Osteoblast (primary cell): ENCODE measurements at places on chromosomes 5 and 9.
A peak's percentile ranks its signal among the peaks of the same experiment; 100 is the strongest.

DNA sequence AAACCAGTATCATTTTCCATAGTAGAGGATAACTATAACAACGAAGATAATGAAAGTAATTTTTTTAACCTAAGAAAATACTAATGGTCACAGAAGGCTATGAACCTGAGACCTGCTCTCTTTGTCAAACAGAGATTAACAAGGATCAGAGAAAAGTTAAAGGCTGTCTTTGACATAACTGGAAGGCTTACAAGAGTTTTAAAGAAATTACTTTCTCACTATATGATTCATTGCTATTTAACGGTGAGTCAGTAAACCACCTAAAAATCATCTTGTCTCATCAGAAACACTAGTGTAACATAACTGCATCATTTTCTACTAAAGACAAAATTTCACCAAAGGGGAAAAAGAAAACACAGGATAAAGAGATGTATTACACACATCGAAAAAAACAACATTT is 19.3 kb downstream of the MLANA start:
- H3K4me3 ChIP-seq = no peak overlapping the region
- no peaks in the 10 kb centered on the region for H3K36me3 ChIP-seq
- peak; percentile 14 for DNase-seq
- no peaks in the 10 kb centered on the region for H3K27me3 ChIP-seq
- no peak overlapping the region for H3K27ac ChIP-seq
- H3K4me1 ChIP-seq = peaks cover 9% of the 10 kb centered on the region

DNA sequence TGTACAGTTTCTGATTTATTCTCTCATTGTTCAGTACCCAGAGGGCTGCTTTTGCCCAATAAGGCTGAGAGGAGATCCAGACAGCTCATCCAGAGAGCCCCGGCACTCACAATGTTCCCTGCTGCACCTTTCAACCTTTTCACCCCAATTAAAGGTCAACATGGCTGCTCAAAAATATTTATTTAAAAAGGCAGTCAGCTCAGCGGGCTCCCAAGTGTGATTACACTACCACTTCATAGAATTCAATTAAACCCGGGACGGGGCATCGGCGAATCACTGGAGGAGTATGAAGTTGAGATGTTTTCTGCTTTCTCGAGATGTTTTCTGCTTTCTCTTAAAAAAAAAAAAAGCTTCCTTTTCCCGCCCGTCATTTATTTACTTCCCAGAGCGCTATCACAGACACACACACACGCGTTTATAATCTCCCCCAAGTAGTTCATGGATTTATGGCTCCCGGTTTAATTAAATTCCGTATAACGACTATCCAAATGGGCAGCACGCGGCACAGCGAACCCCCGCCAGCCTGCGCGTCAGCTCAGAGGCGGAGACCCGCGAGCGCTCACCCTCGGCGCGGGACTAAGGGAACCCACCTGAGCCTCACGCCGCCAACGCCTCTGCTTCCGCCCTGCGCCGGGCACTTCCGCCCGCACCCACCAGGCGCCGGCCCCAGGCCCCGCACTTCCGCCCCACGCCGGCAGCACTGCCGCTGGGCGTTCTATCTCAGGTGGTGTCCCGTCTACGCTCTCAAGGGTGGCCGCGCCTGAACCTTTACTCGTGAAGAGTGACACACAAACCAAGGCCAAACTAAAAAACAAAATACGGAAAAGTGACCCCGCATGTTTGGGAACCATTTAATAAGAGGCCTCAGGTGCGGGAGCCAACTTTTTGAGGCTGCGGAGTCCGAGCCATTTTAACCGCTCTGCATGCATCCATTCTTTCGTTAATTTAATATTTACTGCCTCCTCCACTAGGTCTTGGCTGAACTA is at the start of gene C5orf63:
Gene C5orf63 (minus strand): TSS at position 642 of the 986 bp plus-strand sequence. CDS start 14,507 bp downstream, outside the sequence.
- H3K27ac ChIP-seq = peak within 1 kb of the TSS; percentile 33
- H3K27me3 ChIP-seq = no peaks in the 10 kb centered on the region
- peak; percentile 59 for DNase-seq
- peaks cover 17% of the 10 kb centered on the region for H3K4me1 ChIP-seq

GRCh38 chr5:143889986-143890385 is 78.0 kb downstream of the HMHB1 start:
- no peak overlapping the region for H3K4me3 ChIP-seq
- peaks cover 55% of the 10 kb centered on the region for H3K4me1 ChIP-seq
- no peak for DNase-seq
- no peaks in the 10 kb centered on the region for H3K27me3 ChIP-seq
- H3K27ac ChIP-seq = peak overlapping the region; percentile 95

DNA sequence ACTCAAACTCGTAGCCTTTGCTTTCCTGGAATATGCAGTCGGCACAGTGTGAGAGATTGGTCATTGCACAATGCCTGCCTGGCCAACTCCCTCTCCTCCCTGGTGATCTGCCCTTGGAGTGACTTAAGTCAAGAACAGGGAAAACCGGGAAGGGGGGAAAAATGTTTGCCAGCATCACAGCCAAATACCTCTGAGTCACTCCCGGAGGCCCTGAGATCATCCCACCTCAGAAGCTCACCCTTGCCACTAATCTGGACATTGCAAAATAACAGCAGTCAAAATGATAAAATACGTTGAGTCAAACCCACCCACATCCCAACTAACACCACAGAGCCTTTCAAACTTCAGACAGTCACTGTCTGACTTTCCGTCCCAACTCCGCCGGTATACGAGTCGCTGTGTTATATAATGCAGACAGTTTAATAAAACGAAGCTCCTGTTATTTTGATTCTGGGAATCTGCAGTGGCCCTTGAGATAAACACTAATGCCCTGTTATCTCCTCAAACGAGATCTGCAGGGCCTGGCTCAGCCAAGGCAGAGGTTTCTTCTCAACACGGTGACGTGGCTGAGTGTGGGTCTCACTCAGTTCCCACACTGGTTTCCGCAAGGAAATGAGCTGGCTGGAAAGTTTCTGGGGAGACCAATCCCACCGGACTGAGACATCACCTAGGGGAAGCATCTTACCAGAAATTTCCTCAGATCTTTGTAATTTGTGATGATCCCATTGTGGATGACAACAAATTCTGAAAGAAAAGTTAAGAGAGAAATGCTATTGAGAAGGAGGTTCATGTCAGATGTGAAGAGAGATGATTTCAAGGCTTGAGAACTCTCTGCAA is 22.1 kb downstream of the GFPT2 start:
- peak; percentile 96 for DNase-seq
- H3K4me3 ChIP-seq = peak overlapping the region; percentile 27
- peaks cover 46% of the 10 kb centered on the region for H3K4me1 ChIP-seq
- peaks cover 58% of the 10 kb centered on the region for H3K36me3 ChIP-seq

- H3K27me3 ChIP-seq = no peaks in the 10 kb centered on the region
- peaks cover 43% of the 10 kb centered on the region for H3K4me1 ChIP-seq
- H3K36me3 ChIP-seq = no peaks in the 10 kb centered on the region
- DNase-seq = no peak
These were observed 420.8 kb upstream of the GRAMD2B start for GRCh38 chr5:126002222-126002897.

GRCh38 chr5:92429646-92430045 is 1046.5 kb upstream of the ARRDC3 start:
- no peak for DNase-seq
- H3K36me3 ChIP-seq = no peaks in the 10 kb centered on the region
- H3K4me3 ChIP-seq = no peak overlapping the region
- no peaks in the 10 kb centered on the region for H3K27me3 ChIP-seq

- H3K27me3 ChIP-seq = no peaks in the 10 kb centered on the region
- H3K27ac ChIP-seq = no peak overlapping the region
These were observed 103.4 kb downstream of the PHF2 start for GRCh38 chr9:93679536-93680442.

DNA sequence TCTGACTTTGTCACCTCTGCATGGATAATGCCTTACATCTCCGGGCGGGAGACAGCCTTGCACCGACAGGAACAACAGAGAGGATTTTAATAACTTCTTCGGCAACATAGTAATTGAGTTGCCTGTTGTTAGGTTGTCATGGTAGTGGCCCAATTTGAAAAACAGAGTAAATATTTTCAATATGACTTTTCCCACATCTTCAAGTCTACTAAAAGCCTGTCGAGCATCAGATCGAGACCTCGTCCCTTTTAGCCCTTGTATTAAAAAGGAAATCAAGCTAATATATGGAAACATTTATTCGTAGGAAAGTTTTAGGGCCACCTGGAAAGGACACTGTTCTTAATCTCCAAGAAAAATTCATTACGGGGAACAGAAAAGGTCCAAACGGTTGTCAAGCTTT is 70.8 kb upstream of the FCN2 start:
- no peak for DNase-seq
- no peaks in the 10 kb centered on the region for H3K27me3 ChIP-seq
- no peak overlapping the region for H3K4me3 ChIP-seq
- H3K27ac ChIP-seq = peak overlapping the region; percentile 96

DNA sequence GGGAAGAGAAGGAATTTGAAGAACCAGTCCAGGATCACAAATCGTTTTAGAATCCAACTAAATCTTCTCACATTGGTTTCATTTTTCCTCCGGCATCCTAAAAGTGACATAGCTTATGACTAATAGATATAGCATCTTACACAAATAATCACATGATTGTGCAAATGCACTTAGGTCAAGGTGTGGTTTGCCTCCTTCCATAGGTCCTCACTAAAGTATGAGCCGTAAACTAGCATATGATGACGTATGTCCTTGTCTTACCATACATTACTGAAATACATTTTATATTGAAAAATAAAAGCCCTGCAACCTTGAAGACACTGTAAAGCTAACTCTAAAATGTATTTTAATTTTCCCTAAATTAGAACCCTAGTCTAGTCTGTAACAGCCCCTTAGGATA is 362.7 kb upstream of the ADAMTS16 start:
- no peaks in the 10 kb centered on the region for H3K27me3 ChIP-seq
- no peak overlapping the region for H3K4me3 ChIP-seq
- no peak overlapping the region for H3K27ac ChIP-seq
- H3K4me1 ChIP-seq = no peaks in the 10 kb centered on the region
- H3K36me3 ChIP-seq = no peaks in the 10 kb centered on the region
- no peak for DNase-seq

- H3K27ac ChIP-seq = no peak overlapping the region
- H3K36me3 ChIP-seq = no peaks in the 10 kb centered on the region
- H3K4me1 ChIP-seq = no peaks in the 10 kb centered on the region
- no peaks in the 10 kb centered on the region for H3K27me3 ChIP-seq
These were observed 91.0 kb downstream of the MRPL36 start for GRCh38 chr5:1708592-1709141.

- no peak overlapping the region for H3K27ac ChIP-seq
- peak; percentile 44 for DNase-seq
- H3K4me1 ChIP-seq = no peaks in the 10 kb centered on the region
- peak overlapping the region; percentile 24 for H3K4me3 ChIP-seq
- H3K27me3 ChIP-seq = no peaks in the 10 kb centered on the region
These were observed 137.7 kb upstream of the GRIA1 start for GRCh38 chr5:153352685-153353219.

DNA sequence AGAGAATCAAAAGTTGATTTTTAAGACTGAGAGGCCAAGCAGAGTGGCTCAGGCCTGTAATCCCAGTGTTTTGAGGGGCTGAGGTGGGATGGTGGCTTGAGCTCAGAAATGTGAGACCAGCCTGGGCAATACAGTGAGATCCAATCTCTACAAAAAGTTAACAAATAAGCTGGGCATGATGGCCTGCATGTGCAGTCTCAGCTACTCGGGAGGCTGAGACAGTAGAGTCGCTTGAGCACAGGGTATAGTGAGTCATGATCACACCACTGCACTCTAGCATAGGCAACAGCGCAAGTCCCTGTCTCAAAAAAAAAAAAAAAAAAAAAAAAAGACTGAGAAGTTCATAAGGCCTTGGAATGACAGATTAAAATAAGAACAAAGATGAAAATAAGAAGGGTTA is 177.2 kb downstream of the TMEM232 start:
- H3K4me1 ChIP-seq = no peaks in the 10 kb centered on the region
- H3K36me3 ChIP-seq = no peaks in the 10 kb centered on the region
- no peaks in the 10 kb centered on the region for H3K27me3 ChIP-seq
- no peak overlapping the region for H3K27ac ChIP-seq
- DNase-seq = no peak

DNA sequence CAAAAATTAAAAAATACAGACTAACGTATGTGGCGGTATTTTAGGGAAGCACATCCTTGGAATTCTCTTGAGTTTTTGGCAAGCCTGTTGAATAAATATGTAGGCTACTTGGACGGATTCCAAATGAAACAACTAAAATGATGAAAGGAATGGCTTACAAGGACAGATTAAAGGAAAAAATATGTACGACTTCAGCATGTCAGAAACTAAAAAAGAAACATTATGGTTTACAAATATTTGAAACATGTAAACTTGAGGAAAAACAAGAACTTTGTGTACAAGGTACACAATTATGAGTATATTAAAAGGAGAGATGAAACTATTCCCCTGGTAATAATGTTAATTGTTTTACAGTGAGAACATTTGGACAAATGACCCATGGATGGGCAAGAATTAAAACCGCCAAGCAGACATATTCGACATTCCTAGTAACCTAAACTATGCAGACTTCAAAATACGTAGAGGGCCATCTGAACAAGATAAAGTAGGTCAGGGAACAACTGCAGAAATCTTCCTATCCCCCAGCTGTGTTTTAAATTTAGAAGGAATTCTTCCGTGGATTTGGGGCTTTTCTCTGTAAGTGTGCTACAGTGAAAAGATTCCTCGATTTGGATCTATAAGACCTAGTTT is 12.5 kb downstream of the EDIL3 start:
- H3K36me3 ChIP-seq = no peaks in the 10 kb centered on the region
- no peak for DNase-seq
- H3K27ac ChIP-seq = peak overlapping the region; percentile 82
- peaks cover 47% of the 10 kb centered on the region for H3K4me1 ChIP-seq
- peak overlapping the region; percentile 49 for H3K4me3 ChIP-seq

DNA sequence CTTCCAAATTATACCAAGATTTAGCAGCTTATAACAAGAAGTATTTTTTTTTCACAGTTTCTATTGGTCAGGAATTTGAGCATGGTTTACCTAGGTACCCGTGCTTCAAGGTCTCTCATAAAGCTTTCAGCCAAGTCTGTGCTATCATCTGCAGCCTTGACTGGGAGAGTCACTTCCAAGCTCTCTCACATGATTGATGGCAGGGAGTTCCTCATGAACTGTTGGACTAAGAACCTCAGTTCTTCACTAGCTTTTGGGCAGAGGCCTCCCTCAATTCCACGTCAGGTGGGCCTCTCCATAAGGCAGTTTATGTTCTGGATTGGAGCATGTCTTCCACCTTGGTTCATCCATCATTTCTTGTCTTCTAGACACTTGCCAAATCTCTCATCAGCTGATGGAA is 39.9 kb upstream of the APC start:
- H3K27ac ChIP-seq = no peak overlapping the region
- no peak for DNase-seq
- peaks cover 8% of the 10 kb centered on the region for H3K4me1 ChIP-seq
- no peaks in the 10 kb centered on the region for H3K27me3 ChIP-seq
- H3K36me3 ChIP-seq = no peaks in the 10 kb centered on the region

- H3K36me3 ChIP-seq = no peaks in the 10 kb centered on the region
- DNase-seq = no peak
- H3K4me1 ChIP-seq = no peaks in the 10 kb centered on the region
- no peak overlapping the region for H3K4me3 ChIP-seq
These were observed 110.5 kb upstream of the FTMT start for GRCh38 chr5:121741156-121741555.

DNA sequence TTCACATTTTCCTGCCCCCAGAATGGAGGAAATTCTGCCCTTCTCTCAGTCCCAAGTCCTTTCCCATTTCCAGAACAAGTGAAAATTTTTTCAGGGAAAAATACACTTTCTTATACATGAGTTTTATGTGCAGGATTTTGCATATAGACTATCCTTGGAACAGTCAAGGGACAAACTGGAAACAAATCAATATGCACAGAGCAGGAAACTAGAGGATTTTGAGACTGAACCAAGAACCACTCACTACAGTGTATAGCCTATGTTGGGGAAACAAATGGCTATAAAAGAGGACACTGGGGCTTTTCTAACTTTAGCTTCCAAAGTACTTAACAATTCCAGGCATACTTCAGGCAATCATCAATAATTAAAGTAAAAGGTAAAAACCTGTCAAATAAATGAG is 1036.1 kb upstream of the ARRDC3 start:
- H3K27ac ChIP-seq = no peak overlapping the region
- no peak overlapping the region for H3K4me3 ChIP-seq
- H3K36me3 ChIP-seq = no peaks in the 10 kb centered on the region
- no peaks in the 10 kb centered on the region for H3K27me3 ChIP-seq
